ENCODE measurements at places on chromosomes 2 and 18.
A peak's percentile ranks its signal among the peaks of the same experiment; 100 is the strongest.

DNA sequence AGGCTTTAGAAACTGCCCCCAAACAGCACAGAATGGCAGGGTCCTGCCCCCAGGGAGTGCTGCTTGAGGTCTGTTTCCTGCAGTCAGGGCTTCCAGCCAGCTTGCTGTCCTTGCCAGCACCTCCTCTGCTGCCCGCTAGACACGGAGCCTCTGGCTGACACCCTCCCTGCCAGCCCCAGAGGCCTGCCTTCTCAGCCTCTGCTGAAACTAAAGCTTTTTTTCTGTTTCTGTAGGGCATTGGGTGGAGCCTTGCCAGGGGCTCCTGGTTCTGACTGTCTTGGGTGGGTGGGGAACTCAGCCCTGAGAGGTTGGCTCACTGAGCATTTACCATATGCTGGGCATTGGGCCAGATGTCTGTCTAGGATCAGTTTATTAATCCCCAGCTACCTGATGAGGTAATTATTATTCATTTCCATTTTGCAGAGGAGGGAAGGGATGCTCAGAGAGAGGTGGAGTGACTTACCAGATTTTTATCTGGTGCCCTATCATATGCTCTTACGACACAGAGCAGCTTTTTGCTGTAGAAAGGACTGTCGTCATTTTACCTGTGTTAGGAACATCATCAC is 35.4 kb downstream of the INPP4A start:
- peak; percentile 40 for DNase-seq

- DNase-seq: no peak
Observed at GRCh38 chr18:11947214-11948191, 33.8 kb upstream of the IMPA2 start.

DNA sequence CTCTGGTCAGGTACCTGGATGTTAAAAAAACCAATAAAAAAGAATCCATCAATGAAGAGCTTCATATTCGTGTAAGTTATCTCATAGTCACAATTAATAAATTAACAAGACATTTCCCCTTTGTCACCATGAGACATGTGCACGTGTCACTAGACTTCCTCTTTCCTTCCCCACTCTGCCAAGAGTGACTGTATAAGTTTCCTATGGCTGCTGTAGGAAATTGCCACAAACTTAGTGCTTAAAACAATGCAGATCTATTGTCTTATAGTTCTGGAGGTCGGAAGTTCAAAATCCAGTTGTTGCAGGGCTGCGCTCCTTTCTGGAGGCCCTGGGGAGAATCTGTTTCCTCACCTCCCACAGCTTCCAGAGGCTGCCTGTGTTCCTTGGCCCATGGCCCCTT is 35.8 kb downstream of the SLC9A4 start:
- DNase-seq: no peak

DNA sequence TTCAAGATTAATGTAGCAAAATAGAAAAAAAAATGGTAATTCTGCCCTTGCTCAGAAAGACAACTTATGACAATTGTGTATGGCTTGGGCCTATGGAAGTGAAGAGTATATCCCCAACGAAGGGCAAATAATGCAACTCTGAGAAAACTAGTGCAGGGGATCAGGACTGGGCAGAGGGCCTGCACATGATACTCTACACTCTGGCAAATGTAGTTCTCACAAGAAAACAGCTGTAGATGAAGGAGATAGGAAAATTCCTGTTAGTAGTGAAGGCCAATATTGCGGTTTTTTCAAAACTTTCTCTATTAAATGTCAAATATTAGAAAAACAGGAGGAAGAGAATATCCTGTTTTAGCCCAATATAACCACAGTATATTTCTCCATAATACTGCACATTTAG is 77.8 kb downstream of the SCN9A start:
- DNase-seq: no peak

DNA sequence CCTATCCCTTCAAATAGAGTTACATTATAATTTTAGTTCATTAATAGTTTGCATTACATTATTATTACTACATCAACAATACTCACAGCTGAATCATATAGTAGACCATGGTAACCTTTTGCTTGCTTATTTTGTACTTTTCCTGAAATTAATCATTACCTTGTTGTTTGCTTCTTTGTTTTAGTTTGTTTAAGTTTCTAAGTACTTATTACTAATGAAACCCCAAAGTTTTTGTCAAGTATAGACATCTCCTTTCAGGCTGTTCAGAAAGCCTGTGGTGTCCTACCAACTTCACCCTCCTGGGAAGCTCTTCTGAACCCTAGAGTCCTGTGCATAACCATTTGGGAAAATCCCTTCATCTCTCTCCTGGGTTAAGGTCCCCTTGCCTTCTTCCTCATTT is 43.5 kb upstream of the LAPTM4A start:
- no peak for DNase-seq

GRCh38 chr2:239727776-239728600 is 297.2 kb downstream of the NDUFA10 start:
- no peak for DNase-seq

GRCh38 chr18:55861266-55861665 is 273.3 kb upstream of the TCF4 start:
- DNase-seq: no peak

- DNase-seq: no peak
Observed at GRCh38 chr2:194327196-194327888, 1329.7 kb upstream of the SLC39A10 start.

GRCh38 chr2:70807102-70807827 is 13.1 kb downstream of the CLEC4F start:
- DNase-seq: no peak

- no peak for DNase-seq
Observed at GRCh38 chr2:132521341-132521740, 104.7 kb downstream of the GPR39 start.

GRCh38 chr18:5294113-5294456 is 1.4 kb downstream of the ZBTB14 start:
- DNase-seq: no peak

- no peak for DNase-seq
Observed at GRCh38 chr2:71756280-71756906, 303.0 kb downstream of the DYSF start.

DNA sequence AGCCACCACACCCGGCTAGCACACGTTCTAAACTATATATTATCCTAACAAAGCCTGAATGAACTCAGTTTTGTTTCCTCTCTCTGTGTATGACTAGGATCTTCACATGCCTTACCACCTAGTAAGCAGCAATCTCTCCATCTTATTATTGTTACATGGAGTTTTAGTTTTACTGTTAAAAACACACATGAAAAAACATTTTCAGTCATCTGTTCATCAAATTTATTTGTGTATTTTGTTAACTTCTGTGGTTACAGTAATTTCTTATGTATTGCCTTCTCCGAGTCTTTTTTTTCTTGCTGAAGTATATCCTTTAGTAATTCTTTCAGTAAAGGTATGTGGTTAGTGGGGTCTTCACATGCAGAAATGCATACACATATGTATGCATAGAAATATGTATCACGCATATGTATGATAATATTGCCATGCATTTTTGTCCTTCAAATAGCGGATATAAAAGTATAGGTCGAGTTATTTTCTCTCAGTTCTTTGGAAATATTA is 31.4 kb downstream of the ANO7 start:
- DNase-seq: no peak

DNA sequence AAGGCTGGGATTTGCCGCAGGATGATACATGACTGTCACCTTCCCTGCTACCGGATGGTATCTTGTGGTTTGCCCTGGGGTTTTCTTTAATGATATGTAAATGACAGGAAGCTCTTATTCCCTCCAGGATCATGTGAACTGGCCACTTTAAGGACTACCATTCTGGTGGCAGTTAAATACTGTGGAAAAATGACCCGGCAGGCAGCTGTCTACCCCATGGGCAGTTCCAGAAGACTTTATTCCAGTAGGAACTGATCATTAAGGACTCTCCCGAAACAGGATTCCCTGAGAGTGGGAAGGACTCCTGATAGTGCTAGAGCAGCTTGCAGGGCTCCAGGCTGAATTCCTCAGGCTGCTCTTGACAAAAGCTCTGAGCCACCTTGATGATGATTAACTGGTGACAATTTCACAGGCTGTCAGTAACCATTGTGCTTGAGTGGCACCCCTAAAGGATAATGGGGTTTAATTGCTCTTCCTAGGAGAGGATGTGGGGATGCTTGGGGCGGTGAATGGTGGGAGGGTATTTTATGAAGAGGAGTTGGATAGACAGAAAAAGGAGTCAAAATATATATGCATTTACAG is 212.0 kb downstream of the CPS1 start:
- no peak for DNase-seq

- no peak for DNase-seq
Observed at GRCh38 chr2:42804338-42804737, 12.0 kb upstream of the HAAO start.

GRCh38 chr2:74497777-74498499 is 1.5 kb downstream of the LBX2 start:
- no peak for DNase-seq

- DNase-seq: no peak
Observed at GRCh38 chr2:239009589-239009961, 161.7 kb downstream of the TWIST2 start.

- DNase-seq: no peak
Observed at GRCh38 chr2:100674666-100675065, 111.9 kb downstream of the PDCL3 start.

- no peak for DNase-seq
Observed at GRCh38 chr2:32849456-32850194, 97.1 kb upstream of the LTBP1 start.

- DNase-seq: no peak
Observed at GRCh38 chr18:48459465-48459864, 50.3 kb upstream of the ZBTB7C start.

- DNase-seq: no peak
Observed at GRCh38 chr2:216117561-216118340, 8.6 kb downstream of the XRCC5 start.

DNA sequence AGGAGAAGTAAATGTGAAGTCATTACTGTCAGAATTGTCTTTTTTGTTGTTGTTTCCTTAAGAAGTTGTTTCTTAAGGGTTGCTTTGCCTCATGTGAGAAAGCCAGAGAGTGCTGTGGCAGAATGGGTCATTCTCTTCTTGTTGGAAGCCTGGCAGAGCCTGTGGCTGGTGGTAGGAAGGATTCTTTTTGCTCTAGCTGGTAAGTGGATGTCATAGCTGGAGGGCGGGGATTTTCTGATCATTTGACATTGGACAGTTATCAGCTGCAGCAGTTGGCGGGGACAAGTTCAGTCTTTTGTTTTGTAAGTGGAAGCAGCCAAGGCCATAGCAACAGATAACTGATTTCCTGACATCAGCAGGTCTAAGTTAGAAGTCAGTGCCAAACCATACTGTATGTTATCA is 5.5 kb upstream of the RMDN2 start:
- no peak for DNase-seq

DNA sequence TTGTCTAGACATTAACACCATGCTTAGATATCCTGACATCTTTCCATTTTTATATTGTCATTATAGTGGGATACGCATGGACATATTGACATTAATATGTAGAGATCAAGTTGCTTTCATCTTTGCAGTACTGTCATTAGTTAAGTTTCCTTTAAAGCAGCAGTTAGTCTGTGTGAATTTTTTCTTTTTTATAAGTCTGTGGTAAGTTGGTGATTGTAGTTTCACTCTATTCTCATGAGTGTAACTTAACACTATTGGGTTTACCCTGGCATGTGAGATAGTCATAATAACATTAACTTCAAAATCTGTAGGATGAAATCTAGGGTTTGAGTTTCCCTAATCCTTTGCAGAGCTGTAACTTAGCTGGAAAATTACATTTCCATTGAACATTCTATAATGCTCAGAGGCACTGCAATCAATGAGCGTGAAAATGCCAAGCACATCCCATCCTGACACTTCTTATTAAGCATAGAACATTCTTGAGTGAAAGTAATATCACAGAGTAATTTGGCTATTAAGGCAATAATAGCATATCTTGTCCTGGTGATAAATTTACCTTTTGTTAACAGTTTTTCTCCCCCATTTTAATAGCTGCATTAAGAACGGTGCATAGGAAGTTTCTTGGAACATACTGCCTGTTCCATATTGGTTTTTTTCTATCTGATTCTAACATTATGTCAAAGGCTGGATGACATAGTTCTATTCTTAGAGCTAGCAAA is 47.5 kb upstream of the DARS1 start:
- DNase-seq: no peak

GRCh38 chr2:211068108-211068780 is 511.8 kb downstream of the CPS1 start:
- DNase-seq: no peak

- DNase-seq: no peak
Observed at GRCh38 chr2:3324404-3325281, 53.0 kb downstream of the EIPR1 start.

GRCh38 chr2:176669398-176670174 is 400.3 kb downstream of the MTX2 start:
- no peak for DNase-seq

DNA sequence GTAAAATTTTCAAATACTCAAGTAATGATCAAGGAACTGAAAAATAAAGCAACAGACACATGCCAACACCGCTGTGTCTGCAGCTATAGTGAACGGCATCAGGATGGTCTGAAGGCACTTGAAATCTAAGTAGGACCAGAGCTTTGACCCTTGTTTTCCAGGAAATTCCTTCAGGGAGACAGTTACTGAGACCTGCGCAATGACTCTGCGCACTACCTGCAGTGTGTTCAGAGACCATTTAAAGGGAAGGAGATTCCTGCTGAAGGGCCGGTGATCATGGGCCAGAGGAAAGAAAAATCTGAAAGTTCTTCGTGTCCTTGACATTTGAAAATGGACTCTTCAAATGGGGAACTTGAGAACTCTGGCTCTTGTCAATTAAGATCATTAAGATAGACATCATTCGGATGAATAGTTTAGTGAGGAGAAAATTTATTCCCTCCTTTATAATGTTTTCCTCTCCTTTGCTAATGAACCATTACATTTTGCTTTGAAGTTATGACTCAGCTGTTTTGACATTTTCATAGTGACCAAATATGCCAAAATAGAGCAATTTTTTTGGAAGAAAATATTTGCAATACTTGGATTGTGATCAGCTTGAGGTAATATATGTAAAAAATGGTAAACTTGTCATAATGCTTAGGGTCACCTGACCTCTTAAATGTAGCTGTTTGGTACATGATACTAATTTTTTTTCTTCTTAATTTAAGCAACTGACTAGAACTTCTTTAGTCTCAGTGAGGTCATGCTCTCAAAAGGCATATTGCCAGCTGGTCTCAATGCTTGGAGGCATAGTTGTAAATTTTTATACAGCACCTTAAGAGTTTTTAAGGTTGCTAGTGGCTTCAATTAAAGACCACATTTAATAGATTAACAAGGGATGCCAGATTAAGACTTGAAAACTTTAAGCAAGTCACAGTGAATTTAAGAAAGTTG is 329.3 kb downstream of the ARHGAP15 start:
- no peak for DNase-seq

DNA sequence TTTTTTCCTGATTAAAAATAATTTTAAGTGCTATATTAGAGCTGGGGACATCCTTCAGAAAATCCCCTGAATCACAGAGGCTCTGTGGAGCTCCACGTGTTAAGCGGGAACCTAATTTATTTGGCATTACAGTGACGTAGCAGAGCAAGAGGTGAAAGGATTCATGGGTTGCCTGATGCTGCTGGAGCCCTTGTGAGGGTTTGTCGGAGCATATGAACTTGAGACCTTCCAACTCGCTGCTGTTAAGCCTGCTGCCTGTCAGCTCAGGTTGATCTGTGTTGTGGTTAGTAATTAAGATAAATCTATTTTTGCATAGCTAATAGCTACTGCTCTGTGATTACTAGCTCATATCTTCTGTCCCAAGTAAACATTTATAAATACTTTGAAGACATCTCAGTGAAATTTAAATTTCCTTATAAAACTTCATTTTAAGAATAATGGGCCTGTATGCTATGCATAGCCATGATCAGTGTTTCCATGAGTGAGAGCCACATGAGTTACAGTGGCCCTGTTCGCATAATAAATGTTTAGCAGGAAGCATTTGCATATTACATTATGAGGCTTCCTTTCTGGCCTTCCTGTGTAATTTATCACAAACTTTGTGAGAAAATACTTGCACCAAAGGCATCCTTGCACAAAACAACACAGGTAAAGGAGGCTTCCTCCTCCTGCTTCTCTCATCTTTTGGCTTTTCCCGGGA is 438.9 kb downstream of the PTPRM start:
- no peak for DNase-seq

All from SK-N-MC (cell line).